ENCODE measurements at places on chromosomes 16 and 17.

DNA sequence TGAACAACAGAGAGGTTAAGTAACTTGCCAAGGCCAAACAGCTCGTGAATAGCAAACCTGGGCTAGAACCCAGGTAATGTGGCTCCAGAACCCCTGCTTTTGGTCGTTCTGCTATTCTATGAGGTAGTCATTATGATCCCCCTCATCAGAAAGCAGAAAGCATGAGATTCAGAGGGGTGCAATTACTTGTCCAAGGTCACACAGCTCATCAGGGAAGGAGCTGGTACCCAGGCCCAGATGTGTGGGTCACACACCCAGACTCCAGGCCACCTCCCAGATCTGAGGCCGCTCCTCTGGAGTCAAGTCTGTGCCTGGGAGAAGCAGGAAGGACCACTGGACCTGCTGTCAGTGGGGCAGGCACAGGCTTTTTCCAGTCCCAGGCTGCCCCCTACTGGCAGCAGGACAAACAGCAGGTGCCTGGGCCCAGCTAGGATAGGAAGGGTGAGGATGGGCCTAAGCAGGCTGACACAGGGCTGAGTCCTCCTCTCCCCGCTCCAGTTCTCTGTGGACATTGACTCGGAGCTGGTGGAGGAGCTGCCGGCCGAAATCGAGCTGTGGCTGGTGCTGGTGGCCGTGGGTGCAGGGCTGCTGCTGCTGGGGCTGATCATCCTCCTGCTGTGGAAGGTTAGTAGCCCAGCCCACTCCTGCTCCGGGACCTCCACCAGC lies 7.8 kb upstream of the PDK2 start:
- peak; percentile 94 for DNase-seq

GRCh38 chr16:66668777-66669444 lies 27.6 kb downstream of the CMTM4 start:
- no peak for DNase-seq

DNA sequence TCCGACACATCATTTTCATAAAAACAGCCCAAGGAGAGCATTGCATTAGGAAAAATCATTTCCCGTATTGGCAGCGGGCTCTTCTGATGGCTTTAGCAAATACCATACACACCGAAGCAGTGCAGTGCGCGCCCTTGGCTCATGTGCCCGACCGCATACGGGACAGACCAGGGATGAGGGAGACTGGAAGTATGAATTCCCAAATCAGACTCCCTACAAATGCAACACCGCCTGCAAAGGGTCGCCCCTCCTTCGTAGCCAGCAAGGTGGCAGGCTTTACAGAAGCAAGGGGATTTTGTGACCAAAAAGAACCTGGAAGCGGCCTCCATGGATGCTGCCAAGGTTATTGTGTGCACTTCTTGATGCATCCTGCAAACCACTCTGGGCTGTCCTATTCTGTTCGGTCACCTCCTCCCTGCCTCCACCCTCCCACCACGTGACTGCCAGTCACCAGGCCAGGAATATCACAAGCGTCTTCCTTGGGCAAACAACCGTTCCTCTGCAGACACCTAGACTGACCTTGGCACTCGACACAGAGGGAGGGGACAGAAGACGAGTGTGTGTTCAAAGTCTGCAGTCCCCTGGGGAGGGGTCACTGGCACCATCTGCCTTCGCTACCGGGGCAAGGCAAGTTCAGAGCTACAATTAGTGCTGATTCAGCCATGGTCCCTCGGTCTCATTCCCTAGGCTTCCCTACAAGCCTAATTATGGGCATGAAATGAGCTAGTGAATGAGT lies 460.4 kb downstream of the SLC39A11 start:
- no peak for DNase-seq

- DNase-seq, result no peak
These were observed 7.5 kb downstream of the SNTB2 start for GRCh38 chr16:69194488-69194887.

DNA sequence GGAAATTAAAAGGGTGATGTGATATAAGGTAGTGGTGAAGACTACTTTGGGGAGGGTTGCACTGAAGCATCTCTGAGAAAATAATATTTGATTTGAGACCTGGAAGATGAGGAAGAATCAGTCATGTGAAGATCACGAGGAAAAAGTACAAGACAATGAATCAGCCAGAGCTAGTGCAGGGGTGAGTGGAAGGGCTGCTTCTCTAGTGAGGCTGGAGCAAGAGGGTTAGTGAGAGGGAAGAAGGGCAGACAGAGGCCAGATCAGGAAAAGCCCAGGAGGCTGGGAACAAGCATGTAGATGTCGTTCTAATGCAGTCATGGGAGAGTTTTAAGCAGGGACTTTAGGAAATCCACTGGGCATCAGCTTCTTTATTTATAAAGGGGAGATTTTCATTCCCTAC lies 504.2 kb upstream of the SALL1 start:
- no peak for DNase-seq

GRCh38 chr17:36923814-36924221 lies 13.5 kb upstream of the LHX1 start:
- no peak for DNase-seq

- no peak for DNase-seq
These were observed 1.5 kb downstream of the SPOP start for GRCh38 chr17:49676276-49676868.

GRCh38 chr17:45018848-45019711 lies 32.4 kb downstream of the DCAKD start:
- DNase-seq, result peak; percentile 82

GRCh38 chr16:48444574-48444973 lies 59.4 kb upstream of the SIAH1 start:
- DNase-seq, result no peak

GRCh38 chr16:71537643-71538042 lies 11.4 kb downstream of the CHST4 start:
- DNase-seq, result peak; percentile 65

DNA sequence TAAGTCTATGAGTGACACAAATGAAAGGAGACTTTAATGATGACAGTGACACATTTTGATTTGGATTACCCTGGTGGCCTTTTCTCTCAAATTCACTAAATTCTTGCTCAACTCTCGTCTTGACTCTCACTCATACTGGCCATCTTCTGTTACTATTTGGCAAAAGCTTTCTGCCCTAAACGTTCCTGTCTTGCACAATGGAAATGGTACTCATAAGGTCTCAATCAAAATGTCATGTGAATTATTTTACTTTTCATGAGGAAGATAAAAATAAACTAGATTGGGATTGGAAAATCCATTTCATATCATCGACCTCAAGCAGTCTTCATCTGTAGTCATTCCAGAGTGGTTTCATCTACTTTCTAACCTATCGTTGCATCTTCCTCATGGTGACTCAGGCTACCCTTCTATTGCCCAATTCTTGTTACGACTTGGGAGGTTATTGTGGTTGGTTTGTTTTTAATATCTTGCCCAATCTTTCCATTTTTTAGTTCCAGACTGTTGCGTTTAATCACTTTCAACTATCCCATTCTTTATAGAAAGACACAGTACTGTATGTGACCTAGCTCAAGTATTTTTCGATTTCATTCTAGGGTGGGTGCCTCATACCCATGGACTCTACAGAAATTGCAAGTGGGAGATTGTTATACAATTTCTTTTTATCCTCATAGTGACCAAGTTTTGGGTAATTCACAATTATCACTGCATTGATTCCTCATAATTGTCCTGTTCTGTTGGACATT lies 317.2 kb upstream of the KCNJ16 start:
- no peak for DNase-seq

GRCh38 chr16:84132527-84133285 lies 12.3 kb downstream of the HSDL1 start:
- no peak for DNase-seq

- no peak for DNase-seq
These were observed 62.9 kb upstream of the ATF7IP2 start for GRCh38 chr16:10322723-10323527.

- DNase-seq, result peak; percentile 43
These were observed 4.4 kb downstream of the GAA start for GRCh38 chr17:80105762-80106161.

GRCh38 chr17:7915179-7915610 lies 894 bp downstream of the RNF227 start:
- no peak for DNase-seq

GRCh38 chr16:72092832-72093447 lies 480 bp downstream of the TXNL4B start:
- DNase-seq, result peak; percentile 43

GRCh38 chr17:58271216-58271931 lies 9.4 kb downstream of the MPO start:
- DNase-seq, result peak; percentile 30

DNA sequence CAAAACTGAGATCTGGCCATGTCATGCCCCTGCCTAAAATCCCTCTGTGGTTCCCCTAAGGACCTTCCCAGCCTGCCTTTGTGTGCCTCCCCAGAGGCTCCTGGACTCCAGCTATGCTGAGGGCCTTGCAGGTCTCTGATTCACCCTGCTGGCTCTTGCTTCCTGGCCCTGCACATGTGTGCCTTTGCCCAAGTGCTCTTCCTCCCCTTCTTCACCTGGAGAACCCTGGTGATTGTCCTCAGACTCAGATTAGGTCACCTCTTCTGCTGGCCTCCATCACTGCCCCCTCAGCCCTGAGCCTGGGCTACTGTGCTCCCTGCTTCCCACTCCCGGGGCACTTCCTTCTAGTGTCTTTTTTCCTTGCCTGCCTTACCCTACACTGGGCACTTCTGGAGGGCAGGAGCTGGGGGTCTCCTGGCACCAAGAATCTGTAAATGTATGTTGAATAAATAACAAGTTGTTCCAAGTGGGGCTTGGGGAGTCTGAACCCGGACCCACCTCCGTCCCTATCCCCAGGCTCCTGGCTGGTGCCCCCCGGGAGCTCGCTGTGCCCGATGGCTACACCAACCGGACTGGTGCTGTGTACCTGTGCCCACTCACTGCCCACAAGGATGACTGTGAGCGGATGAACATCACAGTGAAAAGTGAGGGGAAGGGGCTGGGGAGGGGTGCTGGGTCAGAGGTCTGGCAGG lies 7.8 kb downstream of the ITGA3 start:
- no peak for DNase-seq

DNA sequence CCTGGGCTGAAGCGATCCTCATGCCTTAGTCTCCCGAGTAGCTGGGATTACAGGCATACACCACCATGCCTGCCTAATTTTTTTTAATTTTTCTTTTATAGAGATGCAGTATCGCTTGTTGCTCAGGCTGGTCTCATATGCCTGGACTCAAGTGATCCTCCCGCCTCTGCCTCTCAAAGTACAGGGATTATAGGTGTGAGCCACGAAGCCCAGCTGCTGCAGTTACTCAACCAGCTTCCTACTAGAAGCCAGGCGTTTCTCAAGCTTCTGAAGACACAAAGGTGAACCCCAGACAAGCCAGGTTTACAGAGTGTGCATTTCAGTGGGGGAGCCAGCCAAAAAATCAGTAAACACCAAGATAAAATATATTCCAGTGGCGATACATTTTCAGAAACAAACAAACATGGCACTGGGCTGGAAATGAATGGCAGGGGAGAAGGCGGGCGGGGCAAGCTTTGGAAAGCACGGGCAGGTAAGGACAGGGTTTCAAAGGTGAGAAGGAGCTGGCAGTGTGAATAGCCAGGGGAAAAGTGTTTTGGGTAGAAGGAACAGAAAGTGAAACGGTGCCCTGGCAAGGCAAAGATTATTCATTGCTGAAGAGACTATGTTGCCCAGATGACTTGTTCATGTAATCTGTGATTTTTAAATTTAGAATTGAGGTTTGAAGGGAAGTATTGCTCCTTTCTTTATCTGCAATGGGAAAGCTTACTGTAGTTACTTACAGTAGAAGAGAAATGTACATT lies 471.1 kb downstream of the WWOX start:
- DNase-seq, result no peak

GRCh38 chr17:74959826-74960515 lies 12.6 kb downstream of the HID1 start:
- DNase-seq, result peak; percentile 59

DNA sequence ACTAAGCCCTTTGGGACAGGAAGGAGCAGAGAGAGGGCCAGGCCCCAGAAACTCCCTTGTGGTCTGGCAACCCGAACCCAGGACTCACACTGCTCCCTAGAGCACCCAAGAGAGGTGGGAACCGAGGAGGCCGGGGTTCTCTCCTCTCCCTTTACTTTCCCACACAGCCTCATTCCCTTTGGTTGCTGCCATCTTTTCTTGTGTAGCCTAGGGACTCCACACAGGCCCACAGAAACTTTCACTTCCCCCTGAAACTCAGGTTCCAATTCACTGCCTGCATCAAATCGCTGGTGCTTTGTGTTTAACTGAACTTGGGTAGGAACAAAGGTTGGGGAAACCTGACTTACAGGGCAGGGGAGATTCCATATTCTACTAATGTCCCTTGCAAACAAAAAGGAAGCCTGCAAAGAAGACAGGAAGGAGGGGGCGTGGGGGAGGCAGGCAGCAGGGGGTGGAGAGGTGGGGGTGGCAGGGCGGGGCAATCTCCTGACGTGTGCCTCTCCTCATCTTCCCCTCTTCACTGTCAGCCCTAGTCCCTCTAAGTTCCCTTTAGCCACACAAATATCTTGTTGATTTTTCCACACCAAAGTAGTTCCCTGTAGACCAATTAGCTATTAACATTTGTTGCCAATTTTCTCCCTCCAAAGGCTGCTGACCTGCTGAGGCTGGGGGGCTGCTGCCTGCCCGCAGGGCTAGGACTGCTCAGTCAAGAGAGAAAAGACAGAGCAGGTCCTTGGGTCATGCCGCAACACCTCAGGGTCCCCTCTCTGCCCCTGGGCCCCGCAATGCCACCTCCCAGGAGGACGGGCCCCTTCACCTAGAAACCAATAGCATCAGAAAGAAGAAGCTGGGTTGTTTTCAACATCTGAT lies 8.0 kb downstream of the ST3GAL2 start:
- DNase-seq, result peak; percentile 91

- DNase-seq, result no peak
These were observed 39.2 kb upstream of the ABCC12 start for GRCh38 chr16:48194828-48195556.

DNA sequence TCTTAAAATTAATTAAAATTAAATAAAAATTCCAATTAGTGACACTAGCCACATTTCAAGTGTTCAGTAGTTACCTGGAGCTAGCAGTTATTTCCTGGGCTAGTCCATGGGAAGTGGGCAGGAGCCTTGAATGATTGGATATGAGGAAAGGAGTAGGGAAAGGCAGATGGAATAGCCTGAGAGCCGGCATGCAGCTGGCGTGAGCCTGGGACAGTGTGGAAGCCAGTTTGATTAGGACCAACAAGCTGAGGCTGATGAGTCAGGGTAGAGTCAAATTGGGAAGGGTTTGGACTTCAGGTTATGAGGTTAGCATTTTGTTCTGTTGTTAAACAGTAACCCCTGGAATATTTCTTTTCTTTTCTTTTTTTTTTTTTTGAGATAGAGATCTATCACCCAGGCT lies 15.3 kb upstream of the GNA13 start:
- no peak for DNase-seq

GRCh38 chr17:35740216-35740615 lies 8.8 kb downstream of the RASL10B start:
- peak; percentile 10 for DNase-seq

DNA sequence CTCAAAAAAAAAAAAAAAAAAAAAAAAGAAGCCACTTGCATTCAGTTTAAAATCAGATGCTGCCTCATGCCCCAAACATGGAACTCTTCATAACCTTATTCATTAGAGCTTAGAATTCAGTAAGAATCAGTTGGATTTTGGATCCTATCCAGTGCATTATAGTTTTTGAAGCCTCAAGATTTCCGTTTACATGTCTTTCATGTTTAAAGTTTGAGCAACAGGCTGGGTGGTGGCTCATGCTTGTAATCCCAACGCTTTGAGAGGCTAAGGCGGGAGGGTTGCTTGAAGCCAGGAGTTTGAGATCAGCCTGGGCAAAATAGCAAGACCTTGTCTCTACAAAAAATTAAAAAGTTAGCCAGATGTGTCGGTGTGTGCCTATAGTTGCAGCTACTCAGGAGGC lies 55.0 kb downstream of the SNTB2 start:
- DNase-seq, result no peak

GRCh38 chr17:17072546-17072945 lies 30.3 kb downstream of the MPRIP start:
- no peak for DNase-seq
